M059J (cell line): ENCODE measurements at places on chromosomes 11 and 22. TPM values are rescaled to one million over a fixed set of nuclear protein-coding genes. Genes with fewer than 3 reads are reported as not detected.

GRCh38 chr22:26914519-26915185, 257.3 kb downstream of the MIAT start:
- DNase-seq, result no peak

- DNase-seq, result peak; percentile 57
Observed at GRCh38 chr11:86790195-86790725, 10.1 kb upstream of the PRSS23 start.

DNA sequence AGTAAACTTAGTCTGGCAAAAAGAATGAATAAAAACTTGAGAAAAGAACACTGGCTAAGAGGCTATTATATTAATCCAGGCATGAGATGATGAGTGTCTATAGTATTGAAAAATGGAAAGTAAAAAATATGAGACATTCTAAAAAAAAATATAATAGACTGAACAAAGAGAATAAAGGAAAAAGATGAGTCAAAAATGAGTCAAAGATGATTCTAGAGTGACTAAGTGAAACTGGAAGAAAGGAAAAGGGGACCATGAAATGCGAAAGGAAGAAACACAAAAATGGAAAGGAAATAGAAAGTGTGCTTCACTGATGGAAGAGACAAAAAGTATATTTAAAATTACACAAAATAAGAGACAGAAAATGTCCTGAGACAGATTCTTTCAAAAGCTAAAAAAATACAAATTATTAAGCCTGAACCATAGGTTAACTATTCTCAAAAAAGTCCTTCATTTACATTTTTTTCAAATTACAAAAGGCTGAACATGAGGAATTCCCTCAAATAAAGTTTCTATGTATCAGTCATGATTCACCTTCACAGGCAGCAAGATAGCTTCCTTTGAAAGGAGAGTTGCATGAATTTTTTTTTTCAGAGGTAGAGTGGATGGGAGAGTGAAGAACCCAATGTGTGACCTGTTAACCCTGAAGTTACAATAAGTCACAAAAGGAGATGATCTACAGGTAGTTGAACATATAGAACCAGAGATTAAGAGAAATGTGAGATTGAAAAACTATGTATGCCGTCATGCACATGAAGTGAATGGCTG, 75.2 kb downstream of the EIF3M start:
- peak; percentile 63 for DNase-seq

DNA sequence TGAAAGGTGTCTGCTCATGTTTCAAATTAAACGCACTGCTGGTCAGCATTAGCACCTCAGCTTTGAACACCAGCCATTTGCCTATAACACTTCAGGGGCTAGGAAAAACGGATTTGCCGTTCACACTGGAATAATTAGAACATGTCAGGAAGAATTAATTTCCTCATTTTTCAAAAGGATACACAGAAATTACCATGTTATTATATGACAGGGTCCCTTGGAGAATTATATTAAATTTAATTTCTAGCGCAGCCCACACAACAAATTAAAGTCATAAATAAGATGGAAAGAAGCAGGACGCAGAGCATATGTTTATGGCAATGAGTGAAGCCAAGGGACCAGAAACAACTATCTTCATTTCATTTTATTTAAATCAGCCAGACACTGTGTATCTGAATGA, 83.8 kb upstream of the SOX6 start:
- DNase-seq, result no peak

DNA sequence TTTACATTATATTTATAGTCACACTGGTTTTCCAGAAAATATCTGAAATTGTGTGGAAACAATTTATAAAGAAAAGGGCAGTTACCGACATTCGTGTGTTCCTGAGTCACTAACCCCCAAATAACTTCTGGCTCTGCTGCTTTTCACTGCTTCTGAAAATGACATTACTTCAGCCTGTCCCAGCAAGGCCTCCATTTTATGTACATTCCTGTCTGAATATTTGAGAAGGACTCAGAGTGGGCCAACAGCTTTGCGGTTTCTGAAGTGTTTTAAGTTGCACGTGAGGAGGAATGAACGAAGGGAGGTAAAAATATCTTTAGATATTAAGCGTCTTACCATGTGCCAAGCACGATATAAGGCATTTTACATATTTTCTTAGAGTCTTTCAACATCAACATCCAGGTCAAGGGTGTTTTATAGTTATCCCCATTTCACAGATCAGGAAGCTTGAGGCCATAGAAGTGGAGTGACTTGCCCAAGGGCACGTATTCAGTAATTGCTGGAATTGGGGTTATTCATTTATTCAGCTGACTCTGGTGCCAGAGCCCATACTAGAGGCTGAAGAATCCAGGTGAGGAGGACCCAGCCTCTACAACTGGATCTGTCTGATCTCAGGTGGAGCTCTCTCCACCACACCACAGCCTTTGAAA, 30.8 kb upstream of the WNT11 start:
- no peak for DNase-seq

DNA sequence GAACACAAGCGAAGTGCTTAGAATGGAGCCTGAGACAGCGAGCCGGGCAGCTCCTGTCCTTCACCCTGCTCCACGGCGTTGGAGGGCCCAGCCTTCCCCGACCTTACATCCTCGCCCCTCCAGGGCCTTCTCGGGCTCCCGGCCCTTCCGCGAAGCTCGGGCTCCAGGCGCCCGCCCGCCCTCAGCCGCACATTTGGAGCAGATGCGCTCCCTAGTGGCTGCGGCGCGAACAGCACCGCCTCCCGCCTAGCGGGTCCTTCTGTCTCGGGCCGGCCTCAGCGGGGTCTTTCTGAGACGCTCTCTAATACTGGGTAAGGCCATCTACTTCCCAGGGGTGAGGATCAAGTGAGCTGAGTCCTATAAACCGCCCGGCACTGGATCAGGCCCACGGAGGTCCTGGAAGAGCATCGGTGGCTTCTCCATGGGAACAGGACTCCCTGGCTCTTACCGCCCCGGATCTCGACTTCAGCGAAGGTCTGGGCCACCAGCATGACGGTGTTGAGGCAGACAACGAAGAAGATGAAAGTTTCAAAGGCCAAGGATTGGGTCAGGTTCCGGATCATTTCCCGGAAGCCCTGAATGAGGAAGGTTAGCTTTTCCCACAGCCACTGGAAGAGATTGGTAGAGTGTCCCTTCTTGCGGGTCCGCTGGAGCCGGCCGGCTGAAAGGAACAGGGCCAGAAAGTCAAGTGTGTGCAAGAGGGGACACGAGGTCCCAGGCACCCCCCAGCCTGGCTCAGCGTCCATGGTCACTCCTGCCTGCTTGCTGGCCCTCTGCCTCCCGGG, 3.7 kb downstream of the CATSPER1 start:
- DNase-seq, result peak; percentile 66

- no peak for DNase-seq
Observed at GRCh38 chr22:37151401-37151800, 1.7 kb upstream of the IL2RB start.

DNA sequence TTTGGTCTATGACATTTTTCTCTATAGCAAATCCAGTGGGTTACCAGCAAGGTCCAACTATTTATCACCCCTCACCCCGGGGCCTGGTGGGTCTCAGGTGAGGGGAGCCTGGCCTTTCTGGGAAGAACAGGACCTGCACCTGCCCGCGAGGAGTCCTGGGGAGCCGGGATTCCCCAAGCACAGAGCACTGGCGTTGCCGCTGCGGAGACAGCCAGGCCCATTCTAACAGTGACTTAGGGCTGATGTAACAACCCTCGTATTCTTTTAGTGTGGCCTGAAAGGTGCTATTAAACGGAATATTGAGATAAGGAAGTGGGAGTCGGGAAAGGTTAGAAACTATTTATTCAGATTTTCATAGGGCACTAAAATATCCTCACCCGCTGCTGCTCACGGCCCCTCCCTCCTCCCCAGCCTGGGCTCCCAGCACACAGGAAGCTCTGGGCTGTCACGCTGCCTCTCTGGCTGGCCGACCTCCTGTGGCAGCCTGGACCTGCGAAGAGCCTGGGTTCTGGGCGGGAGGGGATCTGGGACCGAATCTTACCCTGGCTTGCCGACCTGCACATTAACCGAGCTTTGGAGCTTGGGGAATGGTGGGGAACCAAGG, 141.2 kb downstream of the MIAT start:
- DNase-seq, result no peak

DNA sequence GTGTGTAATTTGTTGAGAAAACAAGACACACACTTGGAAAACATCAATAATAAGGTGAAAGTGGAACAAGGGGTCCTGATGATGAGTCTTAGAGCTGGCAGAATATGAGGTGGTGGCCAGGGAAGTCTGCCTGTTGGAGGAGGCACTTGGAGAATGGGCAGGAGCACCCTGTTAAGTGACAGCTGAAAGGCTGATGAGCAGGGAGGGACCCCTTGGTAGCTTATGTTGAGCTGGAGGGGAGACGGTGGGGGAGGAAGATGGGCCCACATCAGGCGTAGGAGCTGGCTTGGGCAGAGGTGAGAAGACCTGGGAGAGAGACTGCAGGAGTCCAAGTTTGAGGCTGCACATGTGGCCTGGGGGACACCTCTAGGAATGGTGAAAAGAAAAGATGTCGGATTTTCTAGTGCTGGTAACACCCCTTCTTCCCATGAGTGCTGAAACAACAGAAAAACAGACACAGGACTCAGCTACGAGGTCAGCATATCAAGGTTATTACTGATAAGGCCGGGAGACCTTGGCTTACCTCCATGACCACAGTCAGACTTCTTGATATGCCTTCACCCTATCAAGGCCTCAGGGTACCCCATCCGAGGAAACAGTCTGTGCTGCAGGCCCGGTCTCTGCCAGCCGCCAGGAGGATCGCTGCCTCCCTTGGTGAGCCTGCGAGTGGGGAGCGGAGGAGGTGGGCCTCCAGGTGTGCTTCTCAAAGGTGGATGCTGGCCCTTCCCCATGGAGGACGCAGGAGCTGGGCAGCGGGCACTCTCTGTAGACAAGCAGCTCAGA, 14.3 kb upstream of the C11orf96 start:
- no peak for DNase-seq

DNA sequence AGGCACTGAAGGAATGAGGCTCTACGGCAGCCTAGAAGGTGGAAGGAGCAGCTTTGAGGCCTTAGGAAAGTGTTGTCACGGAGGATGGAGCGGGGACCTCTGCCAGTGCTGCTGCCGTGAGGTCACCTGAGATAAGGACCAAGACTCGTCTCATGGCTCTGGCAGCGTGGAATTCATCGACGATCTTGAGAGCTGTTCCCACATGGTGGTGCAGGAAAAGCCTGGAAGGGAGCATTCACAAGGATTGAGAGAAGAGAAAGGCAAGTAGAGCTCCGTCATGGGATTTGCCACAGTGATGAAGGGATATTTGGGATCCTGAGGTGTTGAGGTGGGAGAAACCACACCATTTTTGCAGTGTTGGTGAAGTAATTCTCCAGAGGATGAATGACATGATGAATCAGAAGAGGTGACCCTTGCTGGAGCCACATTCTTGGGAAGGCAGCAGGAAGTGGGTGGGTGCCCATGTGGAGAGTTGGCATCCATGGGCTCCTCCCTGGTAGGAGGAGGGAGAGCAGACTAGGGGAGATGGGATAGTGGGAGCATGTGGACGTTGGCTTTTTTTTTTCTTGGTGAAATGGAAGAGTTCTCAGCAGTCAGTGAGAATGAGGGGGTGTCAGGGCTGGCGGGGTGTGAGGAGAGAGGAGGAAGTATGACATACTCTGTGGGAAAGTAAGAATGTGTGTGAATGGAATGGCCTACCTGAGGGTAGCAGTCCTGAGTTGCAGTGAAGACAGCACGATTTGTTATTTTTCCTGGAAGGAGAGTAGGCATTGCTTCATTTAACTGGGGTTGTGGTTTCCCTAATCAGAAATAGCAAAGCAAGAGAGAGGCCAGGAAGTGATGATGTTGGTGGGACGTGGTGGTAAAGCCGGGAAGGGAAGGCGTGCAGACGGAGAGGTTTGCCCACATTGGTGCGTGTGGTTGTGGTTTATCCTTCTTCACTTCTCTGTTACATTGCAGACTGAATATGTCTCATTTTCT, 11.1 kb downstream of the PPP6R3 start:
- DNase-seq, result peak; percentile 94

GRCh38 chr11:11521306-11522002, 100.4 kb downstream of the GALNT18 start:
- no peak for DNase-seq

GRCh38 chr22:16960884-16961249, 47.2 kb downstream of the GAB4 start:
- no peak for DNase-seq

DNA sequence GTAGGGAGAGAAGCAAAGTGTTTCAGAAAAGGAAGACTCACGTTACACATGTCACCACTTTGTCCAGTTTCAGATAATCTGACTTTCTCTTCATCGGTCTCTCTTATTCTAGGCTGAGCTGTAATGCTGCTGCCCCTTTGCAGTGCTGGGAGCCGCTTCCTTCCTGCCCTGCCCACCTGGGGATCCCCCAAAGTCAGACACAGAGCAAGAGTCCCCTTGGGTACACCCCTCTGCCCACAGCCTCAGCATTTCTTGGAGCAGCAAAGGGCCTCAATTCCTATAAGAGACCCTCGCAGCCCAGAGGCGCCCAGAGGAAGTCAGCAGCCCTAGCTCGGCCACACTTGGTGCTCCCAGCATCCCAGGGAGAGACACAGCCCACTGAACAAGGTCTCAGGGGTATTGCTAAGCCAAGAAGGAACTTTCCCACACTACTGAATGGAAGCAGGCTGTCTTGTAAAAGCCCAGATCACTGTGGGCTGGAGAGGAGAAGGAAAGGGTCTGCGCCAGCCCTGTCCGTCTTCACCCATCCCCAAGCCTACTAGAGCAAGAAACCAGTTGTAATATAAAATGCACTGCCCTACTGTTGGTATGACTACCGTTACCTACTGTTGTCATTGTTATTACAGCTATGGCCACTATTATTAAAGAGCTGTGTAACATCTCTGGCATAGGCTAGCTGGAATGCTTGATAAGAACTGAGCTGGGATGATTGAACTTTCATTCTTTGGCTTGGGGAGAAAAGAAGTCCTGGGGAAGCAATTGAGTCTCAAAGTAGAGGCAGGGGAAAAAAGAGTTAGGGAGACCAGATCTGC, 31.2 kb upstream of the SMIM35 start:
- no peak for DNase-seq

DNA sequence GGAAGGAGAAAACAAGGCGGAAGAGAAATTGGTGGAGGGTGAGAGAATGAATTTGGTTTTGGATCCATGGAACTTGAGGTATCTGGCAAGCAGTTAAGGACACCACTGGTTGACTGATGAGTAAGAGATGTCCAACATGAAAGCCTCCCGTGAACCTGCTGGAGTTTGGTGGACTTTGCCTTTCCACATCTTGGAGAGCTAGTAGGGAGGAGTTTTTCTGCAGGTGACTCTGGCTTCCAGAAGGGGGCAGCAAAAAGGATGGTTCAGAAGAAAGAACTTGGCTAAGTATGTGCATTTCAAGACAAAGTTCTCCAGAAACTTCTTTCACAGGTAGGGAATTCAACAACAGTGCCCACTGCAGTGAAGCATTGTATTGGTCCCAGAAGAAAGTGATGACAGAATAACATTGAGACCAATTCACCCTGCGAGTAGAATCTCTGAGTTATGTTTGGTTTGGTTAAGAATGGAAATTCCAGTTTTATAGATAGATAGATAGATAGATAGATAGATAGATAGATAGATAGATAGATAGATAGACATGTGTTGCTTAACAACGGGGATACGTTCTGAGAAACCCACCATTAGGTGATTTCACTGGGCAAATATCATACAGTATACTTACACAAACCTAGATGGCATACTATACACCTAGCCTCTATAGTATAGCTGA, 28.5 kb downstream of the DCDC1 start:
- DNase-seq, result peak; percentile 34

The SCGB1A1 gene
- total RNA-seq, result not detected in 2 replicates

The BATF2 gene
- 5.9 and 6.2 TPM in 2 replicates for total RNA-seq

The CCDC116 gene
- total RNA-seq, result 0.05 TPM in 2 replicates

The MICAL2 gene
- total RNA-seq, result 120 and 173 TPM in 2 replicates

The MMP12 gene
- total RNA-seq, result 4.0 and 4.6 TPM in 2 replicates
